ENCODE measurements at places on chromosomes 16 and 17.

- DNase-seq, result no peak
These were observed 214.3 kb upstream of the CDH5 start for GRCh38 chr16:66152181-66152580.

GRCh38 chr17:50356892-50357510 lies 11.1 kb downstream of the XYLT2 start:
- no peak for DNase-seq

DNA sequence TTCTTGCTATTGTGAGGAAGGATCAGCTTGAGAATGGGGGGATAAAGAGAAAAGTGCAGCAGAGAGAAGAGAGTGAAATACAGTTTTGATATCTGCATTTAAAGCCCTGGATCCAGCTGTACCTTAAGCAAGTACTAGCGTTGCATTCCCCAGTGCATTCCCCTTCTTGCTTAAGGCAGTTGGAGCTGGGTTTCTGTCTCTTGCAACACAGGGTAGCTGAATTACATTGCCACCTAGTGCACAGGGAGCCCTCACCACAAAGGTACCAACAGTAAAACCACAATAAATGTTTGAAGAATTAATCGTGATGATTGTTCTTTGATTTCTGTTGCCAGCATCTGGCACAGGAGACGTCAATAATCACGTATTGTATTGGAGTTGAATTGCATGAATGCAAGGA lies 588.7 kb downstream of the RBFOX1 start:
- DNase-seq, result no peak

GRCh38 chr17:74893936-74894671 lies 671 bp upstream of the FADS6 start:
- no peak for DNase-seq

DNA sequence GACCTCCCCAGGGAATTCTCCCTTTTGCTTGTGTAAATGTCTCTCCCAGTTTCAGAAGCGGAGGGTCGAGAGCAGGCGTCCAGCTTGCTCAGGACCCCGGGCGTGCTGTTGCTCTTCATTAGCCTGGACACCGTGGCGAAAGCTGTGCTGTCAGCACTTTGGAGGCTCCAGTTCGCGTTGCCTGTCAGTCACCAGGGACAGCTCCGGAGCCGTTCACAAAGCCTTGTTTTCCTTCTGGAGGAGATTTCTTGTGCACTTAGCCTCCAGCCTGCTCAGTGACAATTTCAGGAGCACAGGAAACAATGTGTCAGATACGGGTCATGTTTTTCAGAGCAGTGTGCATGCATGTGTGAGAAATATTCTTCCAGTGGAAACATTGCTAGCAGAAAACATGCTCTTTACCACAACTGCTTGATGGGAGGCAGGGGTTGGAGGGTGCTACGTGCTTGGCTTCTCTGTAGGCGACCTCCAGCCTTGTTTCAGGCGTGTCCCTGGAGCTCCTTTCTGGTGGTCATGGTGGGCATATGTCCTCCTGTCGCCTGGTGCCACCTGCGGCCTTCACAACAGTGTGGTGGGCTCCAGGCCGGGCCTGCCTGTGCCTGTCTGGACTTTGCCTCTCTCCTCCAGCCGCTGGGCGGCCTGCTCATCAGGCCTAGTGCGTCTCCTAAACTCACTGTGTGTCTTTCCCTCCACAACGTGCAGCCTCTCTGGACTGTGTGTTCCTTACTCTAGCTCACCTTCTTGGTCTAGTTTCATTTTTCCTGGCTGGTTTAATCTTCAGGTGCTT lies 29.0 kb downstream of the ZNF750 start:
- DNase-seq, result no peak

GRCh38 chr16:50763211-50763610 lies 21.3 kb downstream of the CYLD start:
- DNase-seq, result no peak

- DNase-seq, result no peak
These were observed 30.9 kb downstream of the XPO6 start for GRCh38 chr16:28180655-28181460.

GRCh38 chr16:72876221-72876620 lies 171.7 kb downstream of the ZFHX3 start:
- no peak for DNase-seq

DNA sequence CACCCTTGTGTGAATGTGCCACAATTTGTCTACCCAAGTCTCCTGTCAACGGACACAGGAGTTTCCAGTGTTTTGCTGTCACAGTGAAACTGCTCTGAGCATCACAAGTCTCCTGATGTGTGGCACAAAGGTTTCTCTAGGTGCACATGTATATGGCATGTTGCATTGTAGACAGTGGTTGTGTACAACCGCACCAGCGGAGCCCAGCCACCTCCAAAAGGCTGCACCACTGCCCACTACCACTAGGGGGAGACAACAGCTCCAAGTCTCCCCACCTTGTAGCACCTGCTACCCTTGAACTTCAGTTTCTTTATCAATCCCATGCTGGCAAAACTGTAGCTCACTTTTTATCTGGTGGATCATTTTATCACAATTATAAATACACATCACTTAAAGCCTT lies 95.5 kb upstream of the ZNF469 start:
- DNase-seq, result no peak

DNA sequence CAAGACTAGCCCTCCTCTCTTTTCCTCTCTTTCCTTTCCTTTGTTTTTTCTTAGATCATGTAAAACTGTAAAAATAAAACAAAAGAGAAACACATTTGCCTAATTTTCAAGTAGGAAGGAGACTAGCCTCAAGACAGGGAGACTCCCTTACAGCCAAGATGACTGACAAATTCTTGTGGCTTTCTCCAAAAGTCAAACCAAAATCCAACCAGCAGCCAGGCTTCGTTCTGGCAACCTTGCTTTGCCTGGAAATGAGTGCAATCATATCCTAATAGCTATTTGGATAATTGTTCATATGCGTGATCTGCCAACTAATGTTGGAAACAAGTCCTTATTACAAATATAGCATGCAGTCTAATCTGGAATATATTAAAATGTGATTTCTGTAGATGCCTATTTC lies 868.9 kb upstream of the SOX9 start:
- no peak for DNase-seq

DNA sequence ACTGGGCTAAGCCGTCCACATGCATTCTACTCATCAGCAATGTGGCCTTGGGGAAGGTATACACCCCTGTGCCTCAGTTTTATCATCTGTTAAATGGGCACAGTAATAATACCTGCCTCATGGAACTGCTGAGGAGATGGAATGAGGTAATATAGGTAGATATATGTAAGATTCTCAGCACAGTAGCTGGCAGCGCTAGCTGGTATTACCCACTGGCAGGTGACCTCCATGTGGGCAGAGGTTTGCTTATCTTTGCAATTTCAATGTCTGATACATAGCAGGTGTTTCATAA lies 1.2 kb upstream of the SGCA start:
- DNase-seq, result no peak

- DNase-seq, result no peak
These were observed 6.7 kb downstream of the ABCA3 start for GRCh38 chr16:2333772-2334379.

DNA sequence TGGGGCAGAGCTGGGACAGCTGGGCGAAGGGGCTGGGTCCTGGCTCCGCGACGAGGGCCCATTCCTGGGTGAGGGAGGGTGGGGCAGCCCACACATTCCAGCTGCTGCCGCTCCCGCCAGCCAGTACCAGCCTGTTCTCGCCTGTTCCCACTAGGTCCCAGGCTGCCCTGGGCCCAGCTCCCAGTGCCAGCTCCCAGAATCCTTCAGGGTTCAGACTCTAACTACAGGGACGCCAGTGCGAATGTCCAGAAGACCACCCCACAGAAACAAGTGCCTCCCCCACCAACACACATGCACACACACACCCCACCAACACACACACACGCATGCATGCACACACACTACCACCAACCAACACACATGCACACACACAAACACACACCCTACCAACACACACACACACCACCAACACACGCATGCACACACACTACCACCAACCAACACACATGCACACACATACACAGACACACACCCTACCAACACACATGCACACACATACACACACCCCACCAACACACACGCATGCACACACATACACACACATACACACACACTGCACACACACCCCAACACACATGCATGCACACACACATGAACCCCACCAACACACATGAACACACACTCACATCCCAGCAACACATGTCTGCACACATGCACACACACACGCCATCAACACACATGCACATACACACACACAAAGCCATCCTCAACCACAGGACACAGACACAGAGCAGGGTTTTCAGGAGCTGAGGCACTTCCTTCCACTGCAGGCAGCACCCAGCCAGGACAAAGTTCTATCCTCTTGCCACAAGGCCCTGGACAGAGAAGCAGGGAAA lies 27.5 kb upstream of the KRT17 start:
- DNase-seq, result no peak

- no peak for DNase-seq
These were observed 24.6 kb upstream of the AATK start for GRCh38 chr17:81190591-81190990.

GRCh38 chr16:24482681-24483202 lies 56.6 kb upstream of the RBBP6 start:
- no peak for DNase-seq

- peak; percentile 14 for DNase-seq
These were observed 184.4 kb downstream of the MSI2 start for GRCh38 chr17:57440522-57441269.

DNA sequence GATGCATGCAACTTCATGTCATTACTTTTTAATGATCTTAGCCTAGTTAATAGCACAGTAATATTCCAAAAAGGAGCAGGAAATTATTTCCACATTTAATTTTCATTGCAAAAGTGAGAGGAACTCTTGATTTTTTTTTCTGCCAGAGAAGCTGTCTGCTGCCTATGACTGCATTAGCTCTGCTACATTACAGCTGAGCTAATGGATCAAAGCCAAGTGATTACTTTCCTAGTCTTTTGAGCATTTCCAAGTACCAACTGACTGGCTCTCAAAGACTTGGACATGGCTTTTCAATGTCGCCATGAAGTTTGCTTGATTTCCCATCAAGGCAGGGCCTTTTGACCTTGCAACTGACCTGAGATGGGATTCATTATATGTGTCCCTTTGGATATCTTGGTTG lies 356.6 kb upstream of the XYLT1 start:
- DNase-seq, result no peak

- peak; percentile 50 for DNase-seq
These were observed 49.6 kb downstream of the USP22 start for GRCh38 chr17:20992987-20993862.

GRCh38 chr16:12754824-12755543 lies 48.7 kb downstream of the CPPED1 start:
- no peak for DNase-seq

GRCh38 chr17:47119746-47120520 lies 69.2 kb downstream of the CDC27 start:
- DNase-seq, result no peak

- no peak for DNase-seq
These were observed 20.5 kb downstream of the ST3GAL2 start for GRCh38 chr16:70418274-70418992.

GRCh38 chr17:34254146-34254545 lies 939 bp upstream of the CCL2 start:
- DNase-seq, result no peak

GRCh38 chr16:74451951-74452758 lies 30.9 kb upstream of the CLEC18B start:
- DNase-seq, result no peak

GRCh38 chr16:68698091-68698490 lies 39.0 kb upstream of the CDH1 start:
- no peak for DNase-seq

- DNase-seq, result no peak
These were observed 26.3 kb downstream of the AMFR start for GRCh38 chr16:56399047-56399446.

DNA sequence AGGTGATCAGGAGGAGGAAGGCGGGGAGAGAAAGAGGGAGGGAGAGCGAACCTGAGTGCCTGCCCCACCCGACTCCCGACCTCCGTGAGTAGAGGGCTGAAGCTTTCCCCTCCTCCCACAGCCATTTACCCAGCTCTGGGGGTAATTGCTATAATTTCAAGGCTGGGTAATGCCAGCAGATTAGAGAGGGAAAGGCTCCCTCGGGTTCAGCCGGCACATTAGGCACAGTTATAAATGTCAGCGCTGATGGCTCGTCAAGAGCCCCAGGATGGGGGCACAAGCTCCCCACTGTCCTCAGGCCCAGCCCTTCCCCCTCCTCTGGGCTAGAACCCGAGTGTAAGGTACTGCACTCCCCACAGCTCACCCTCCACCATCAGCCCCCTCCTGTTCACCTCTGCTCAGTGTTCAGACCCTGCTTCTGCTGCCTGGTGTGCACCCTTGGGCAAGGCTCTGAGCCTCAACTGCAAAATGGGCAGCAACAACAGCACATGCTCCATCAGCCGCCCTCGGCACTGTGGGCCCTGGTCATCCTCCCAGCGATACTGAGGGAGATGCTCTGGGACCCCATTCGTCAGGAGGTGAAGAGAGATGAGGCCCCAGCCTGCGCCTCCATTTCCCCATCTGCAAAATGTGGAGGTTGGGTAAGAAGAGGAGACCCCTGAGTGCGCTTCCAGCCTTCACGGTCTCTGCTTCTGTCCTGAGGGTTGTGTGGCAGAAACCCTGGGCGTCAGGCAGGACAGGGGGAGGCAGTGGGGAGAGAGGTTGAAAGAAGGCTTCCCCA lies 77.2 kb downstream of the NT5M start:
- DNase-seq, result no peak

DNA sequence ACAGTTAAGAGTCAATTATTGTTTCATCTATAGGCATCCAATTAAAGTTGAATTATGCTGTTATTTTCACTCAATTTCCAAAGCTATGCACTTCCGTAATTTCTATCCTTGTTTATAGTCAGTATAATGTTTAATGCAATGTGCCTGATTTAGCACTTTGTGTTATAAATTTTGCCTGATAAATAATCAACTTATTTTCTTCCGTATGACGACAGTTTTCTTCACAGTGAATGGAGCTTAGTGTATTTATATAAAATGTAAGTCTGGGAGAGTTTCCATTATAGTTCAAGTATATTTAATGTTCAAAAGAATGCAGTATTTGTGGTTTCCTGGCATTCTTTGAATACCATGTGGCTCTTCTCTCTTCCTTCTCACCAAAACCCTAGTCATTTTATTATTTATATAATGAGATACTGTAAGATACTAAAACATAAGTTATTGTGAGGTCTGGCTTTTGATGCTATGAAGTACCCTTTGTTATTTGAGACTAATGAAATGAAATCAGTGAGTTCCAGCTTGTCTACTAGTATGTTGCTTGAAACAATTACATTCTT lies 240.6 kb downstream of the PRKCA start:
- DNase-seq, result no peak

GRCh38 chr17:74325743-74326379 lies at the start of gene KIF19:
Gene KIF19, plus strand, starts transcription at chr17:74326226. Its CDS starts 124 bp downstream, at chr17:74326350.
- DNase-seq, result peak; percentile 48

GRCh38 chr17:78986048-78986648 lies 6.4 kb upstream of the LGALS3BP start:
- no peak for DNase-seq

GRCh38 chr17:50430821-50431618 lies 5.0 kb downstream of the ACSF2 start:
- no peak for DNase-seq

Data from effector memory CD8-positive, alpha-beta T cell (primary cell).